Stimulated activated CD8-positive, alpha-beta memory T cell treated with anti-CD3 and anti-CD28 coated beads, Interleukin-2, amount 100 ng/mL, for 1 hour (primary cell): ENCODE measurements at places on chromosomes 3 and 15.

- no peak for DNase-seq
These were observed 209.8 kb downstream of the TNIK start for GRCh38 chr3:171250444-171250843.

- DNase-seq: no peak
These were observed at the start of gene RTP4 for GRCh38 chr3:187368251-187369088. TSS of gene RTP4 (plus strand) at chr3:187368385. CDS start at chr3:187368442, 57 bp downstream.

GRCh38 chr3:167740961-167741587 lies 5.6 kb downstream of the SERPINI1 start:
- DNase-seq: no peak

GRCh38 chr3:162534431-162534830 lies 1037.8 kb downstream of the OTOL1 start:
- DNase-seq: no peak

- no peak for DNase-seq
These were observed 37.2 kb upstream of the TMEM115 start for GRCh38 chr3:50396502-50396901.
